ENCODE measurements at places on chromosomes 12 and 14.

DNA sequence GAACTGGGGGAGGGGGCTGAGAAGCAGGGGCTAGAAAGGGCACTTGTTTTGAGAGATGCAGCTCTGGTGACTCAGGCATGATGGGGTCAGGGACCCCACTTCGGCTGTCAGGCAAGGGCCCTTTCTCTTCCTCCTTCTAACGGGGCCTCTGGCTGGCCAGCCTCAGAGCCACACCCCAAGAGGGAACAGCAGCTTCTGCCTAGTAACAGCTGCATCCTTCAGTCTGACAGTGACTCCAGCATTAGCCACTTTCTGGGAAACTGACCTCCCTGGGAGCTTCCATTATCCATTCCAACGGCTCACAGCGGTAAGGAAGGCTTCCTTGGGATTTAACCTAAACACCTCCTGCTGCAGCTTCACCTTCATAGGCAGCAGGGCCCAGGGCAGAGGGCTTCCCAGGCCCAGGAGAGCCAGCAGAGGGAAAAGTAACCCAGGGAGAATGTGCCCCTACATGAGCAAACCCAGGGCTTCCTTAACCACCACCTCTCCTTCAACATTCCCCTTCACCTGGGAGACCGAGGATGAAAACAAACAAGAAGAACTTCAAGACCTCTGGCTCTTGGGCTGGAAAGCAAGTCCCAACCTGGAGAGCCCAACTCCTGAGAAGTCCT is 2.7 kb downstream of the NCKAP5L start:
- peak; percentile 6 for DNase-seq

GRCh38 chr14:71246539-71246938 is 339.3 kb downstream of the PCNX1 start:
- DNase-seq = no peak

- peak; percentile 26 for DNase-seq
Observed at GRCh38 chr12:33587354-33587753, 147.7 kb upstream of the SYT10 start.

DNA sequence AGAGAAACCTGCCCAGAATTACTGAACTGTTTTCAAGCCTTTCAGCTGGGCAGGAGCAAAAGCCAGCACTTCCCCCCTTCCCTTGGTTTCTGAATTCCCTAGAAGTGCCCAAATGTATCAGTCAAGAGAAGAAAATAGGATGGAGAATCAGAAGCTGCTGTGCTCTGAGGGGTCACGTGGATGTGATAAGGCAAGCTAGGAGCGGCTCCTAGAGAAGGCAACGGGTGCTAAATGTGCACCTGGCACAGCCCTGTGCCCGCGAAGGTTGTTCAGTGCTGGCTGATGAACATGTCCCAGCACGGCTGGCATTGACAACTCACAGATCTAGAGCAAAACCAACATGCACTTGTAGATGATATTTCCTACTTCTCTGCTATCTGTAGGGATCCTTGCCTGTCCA is 8.3 kb downstream of the EMG1 start:
- no peak for DNase-seq

- no peak for DNase-seq
Observed at GRCh38 chr12:10967409-10967808, 19.3 kb downstream of the TAS2R50 start.

- DNase-seq = no peak
Observed at GRCh38 chr12:108638997-108639822, 5.5 kb upstream of the SELPLG start.

- DNase-seq = peak; percentile 94
Observed at GRCh38 chr12:5441497-5442236, 9.8 kb downstream of the NTF3 start.

- no peak for DNase-seq
Observed at GRCh38 chr14:75340921-75341320, 62.3 kb downstream of the FOS start.

GRCh38 chr12:114272605-114273004 is 133.3 kb downstream of the TBX5 start:
- no peak for DNase-seq

DNA sequence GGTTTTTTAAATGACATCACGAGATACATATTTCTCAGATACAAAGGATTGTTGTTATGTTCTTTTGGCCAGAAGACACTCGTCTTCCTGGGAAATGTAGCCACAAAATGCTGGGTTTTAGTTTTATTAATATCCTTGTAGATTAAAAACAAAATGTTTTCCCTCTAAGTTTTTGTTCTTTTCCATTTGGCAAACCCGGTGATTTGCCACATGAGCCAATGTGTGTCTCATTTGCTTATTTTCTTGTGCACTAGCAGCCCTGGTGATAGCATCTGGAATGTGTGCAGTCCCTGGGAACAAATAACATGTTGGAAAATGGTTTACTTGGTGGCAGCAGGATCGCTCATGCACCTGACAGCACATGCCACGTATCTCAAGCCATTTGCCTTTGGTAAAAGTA is 61.0 kb downstream of the HMGA2 start:
- peak; percentile 42 for DNase-seq
